ENCODE measurements at places on chromosomes 1 and 21. TPM values are rescaled to one million over a fixed set of nuclear protein-coding genes. Genes with fewer than 3 reads are reported as not detected.

- DNase-seq: no peak
Observed at GRCh38 chr1:15684042-15684461, at the start of gene PLEKHM2. Gene PLEKHM2, plus strand, starts transcription at chr1:15684320. Its CDS starts 239 bp downstream, at chr1:15684559.

GRCh38 chr1:54480525-54480848, 67.5 kb upstream of the ACOT11 start:
- no peak for DNase-seq

Gene RBM11
- polyA plus RNA-seq: 4.1 TPM

DNA sequence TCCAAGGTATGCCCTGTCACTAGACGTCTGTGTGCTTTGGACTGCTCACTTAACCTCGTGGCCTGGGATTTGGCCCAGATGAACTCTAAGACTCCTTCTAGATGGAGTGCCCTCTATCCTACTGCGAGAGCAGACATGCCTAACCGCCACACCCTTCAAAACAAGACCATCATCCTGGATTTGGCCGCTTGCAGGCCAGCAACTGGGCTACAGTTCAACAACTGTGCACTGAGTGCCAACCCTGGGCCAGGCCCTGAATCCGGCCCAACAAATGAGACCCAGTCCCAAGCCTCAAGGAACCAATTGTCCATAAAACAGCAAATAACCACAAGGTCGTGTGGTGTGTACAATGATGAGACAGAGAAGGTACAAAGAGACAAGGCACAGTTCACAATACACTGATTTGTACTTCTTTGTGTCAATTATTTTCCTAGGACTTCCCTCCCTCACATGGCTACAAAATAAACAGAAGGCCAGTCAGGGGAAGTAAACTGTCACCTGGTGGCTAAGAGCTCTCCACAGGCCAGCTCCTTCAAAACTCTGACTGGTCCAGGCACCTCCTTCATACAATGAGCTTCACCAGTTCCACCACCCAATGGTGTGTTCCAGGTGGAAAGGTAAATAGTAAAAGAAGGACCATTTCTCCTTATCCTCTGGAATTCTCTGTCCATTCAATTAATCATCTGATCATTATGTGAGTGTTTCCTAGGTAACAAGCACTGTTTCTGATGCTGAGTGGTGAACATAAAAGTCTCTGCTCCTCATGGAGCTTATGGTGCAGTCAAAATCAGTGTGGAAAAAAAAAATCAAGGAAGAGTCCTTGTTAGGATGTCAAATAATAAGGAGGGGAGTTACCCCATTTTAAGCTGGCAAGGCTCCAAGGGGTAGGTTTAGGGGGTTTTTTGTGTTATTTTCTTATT, 60.4 kb downstream of the CAPZB start:
- DNase-seq: no peak

DNA sequence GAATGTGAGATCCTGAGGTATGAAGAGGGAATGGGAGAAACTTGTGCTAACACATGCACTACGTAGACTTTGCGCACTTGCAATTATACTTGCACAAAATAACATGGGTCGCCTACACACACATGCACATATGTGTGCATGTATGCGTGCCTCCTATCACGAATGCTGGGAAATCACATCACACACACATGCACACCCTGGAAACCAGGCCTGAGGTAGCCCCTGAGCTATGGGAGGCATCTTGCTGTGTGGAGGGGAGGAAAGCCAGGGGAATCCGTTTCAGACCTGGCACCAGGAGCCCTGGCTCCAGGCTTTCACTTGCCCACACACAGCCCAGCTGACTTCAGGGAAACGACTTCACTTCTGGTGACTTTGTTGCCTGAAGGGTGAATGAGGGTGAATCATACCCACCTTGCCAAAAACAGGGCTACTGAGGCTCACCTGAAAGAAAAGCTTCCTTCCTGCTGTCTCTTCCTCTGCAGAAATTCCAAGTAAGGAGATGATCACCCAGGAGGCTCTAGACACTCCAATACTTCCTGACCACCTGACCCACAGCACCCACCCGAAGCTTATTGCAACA, 136.0 kb upstream of the NGF start:
- DNase-seq: no peak

- no peak for DNase-seq
Observed at GRCh38 chr1:228094432-228095016, 8.6 kb downstream of the C1orf35 start.

GRCh38 chr1:26336477-26337205, 17.3 kb downstream of the CRYBG2 start:
- DNase-seq: peak; percentile 18

DNA sequence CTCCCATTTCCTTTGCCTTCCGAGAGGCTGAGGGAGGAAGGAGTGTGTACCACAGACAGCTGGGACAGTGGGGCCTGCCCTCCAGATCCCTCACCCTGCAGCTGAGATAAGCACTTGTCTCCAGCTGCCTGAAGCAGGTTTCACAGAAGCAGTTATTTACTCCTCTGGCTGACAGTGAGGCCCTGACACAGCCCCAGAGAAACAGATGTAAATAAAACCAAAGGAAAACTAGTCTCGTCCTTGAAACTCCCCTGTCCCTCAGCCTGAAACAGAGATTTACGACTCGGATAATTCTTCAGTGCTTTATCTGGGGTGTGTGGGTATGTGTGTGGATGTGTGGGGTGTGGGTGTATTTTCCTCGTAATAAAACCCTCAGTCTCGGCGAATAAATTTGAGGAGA, 181.1 kb downstream of the IGSF21 start:
- DNase-seq: peak; percentile 66

Data from right renal cortex interstitium (tissue), 3 donors.